Peyer's patch (tissue), 4 donors: ENCODE measurements at places on chromosomes 2 and 18. TPM values are rescaled to one million over a fixed set of nuclear protein-coding genes. Genes with fewer than 3 reads are reported as not detected.

The SDC1 gene
- 25.6 TPM for total RNA-seq

The RGPD8 gene
- 33.8 TPM for total RNA-seq

The COL4A3 gene
- total RNA-seq: 13.4 TPM

The MROH2A gene
- total RNA-seq: 0.35 TPM

The REG3A gene
- total RNA-seq: 4,130 TPM

The CCBE1 gene
- total RNA-seq: 1.7 TPM

The SERPINB10 gene
- not detected for total RNA-seq

The KCNG3 gene
- 0.66 TPM for total RNA-seq

The ALLC gene
- not detected for total RNA-seq

The GRHL1 gene
- total RNA-seq: 1.3 TPM

The BCL2L11 gene
- total RNA-seq: 98.1 TPM

The CFC1 gene
- total RNA-seq: not detected

The TNFAIP6 gene
- total RNA-seq: not detected

The R3HDM1 gene
- 88.3 TPM for total RNA-seq

The CCDC141 gene
- 1.1 TPM for total RNA-seq

The UCN gene
- 2.3 TPM for total RNA-seq

The CDK15 gene
- 0.27 TPM for total RNA-seq

The MRPL53 gene
- total RNA-seq: 21.0 TPM

The SPC25 gene
- 1.1 TPM for total RNA-seq

The EMILIN1 gene
- 32.2 TPM for total RNA-seq

The OTOF gene
- total RNA-seq: not detected
